ENCODE measurements at places on chromosomes 5 and 9.
A peak's percentile ranks its signal among the peaks of the same experiment; 100 is the strongest.

- no peak for DNase-seq
Measured at GRCh38 chr5:165956854-165957253, 2334.6 kb upstream of the WWC1 start.

DNA sequence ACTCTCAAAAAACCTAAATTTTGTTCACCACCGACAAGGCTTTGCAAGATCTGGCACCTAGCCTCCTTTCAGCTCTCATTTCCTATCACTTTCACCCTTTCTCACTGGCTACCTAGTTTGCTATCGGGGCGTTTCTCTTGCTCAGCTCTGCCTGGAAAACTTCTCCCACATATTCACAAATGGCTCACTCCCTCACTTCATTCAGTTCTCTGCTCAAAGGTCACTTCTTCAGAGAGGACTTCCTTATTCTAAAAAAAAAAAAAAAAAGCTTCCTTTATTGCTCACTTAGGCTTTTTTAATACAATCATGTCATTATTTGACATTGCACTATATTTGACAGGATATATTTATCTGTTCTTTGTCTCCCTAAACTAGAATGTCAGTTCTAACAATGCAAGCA, 2.1 kb upstream of the SLC25A46 start:
- no peak for DNase-seq

DNA sequence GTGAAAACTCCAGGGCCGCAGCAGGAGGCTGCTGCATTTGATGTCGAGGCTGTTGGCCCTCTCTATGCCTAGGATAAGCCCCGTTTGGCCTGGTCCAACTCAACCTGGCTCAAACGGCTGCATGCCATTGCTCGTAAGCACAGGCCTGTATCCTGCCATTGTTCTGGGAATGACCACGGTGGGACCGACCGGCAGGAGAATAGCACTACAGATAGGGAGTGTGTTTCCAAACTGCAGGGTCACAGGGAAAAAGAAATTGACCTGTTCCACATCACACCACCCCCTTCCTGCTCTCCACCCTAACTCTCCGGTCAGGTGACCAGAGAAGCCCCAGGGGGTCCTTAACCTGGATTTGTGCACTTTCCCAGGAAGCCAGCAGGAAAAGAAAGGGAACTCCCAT, 278.7 kb upstream of the KLF4 start:
- DNase-seq = no peak

DNA sequence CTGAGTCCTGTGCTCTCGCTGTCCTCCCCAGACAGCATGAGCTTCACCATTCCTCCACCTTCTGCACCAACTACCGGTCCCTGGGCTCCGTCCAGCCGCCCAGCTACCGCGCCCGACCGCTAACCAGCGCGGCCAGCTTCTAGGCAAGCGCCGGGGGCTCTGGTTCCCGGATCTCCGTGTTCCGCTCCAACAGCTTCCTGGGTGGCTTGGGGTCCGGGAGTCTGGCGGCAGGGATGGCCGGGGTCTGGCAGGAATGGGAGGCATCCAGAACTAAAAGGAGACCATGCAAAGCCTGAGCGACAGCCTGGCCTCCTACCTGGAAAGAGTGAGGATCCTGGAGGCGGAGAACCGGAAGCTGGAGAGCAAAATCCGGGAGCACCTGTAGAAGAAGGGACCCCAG, 613.1 kb upstream of the PTGER4 start:
- DNase-seq = no peak

GRCh38 chr5:6311568-6312501, 66.5 kb downstream of the MED10 start:
- DNase-seq = no peak

DNA sequence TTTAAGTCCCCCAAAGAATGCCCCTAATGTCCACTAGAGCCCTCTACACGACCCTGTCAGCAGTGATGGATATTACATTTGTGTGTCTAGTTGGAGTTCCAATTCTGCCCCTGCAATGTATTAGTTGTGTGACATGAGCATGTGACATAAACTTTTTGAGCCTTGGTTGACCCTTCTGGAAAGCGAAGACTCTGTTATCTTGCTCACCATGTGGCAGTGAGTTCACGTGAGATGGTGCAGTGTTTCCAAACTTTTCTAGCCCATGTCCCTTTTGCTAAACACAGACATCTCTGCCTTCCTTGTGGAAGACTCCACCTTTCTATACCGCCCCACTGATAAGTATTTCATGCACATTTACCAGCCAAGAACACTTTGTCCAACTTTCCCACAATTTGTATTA, 87.0 kb upstream of the BOD1 start:
- DNase-seq = no peak

DNA sequence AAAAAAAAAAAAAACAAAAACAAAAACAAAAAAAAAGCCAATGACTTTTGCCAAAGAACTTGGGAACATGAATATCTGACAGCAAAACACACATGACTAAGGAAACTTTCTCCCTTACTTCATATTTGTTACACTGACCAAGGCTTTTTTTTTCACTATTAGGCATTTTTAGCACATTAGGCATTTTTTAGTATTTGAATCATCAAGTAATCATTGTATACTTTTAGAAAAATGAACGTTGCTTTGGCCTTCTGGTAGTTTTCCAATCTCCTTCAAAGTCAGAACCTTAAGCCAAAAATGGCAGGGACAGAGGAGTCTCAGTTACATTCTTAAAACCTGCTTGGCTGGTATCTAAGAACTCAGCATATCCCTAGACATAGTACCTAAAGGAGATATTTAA, 19.3 kb downstream of the NREP start:
- peak; percentile 77 for DNase-seq

DNA sequence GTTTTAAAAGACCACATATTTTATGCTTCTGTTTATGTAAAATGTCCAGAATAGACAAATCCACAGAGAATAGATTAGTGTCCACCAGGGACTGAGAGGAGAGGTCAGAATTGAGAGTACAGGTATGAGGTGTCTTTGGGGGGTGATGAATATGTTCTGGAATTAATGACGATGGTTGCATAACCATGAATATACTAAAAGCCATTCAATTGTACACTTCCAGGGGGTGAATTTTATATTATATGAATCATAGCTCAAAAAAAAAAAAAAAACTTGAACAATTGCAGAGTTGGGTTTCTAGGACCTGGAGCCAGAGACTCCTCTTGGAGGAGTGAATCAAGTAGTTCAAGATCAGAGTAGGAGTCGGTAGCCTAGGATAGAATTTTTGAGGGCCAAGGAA, 57.8 kb upstream of the RUSC2 start:
- no peak for DNase-seq

DNA sequence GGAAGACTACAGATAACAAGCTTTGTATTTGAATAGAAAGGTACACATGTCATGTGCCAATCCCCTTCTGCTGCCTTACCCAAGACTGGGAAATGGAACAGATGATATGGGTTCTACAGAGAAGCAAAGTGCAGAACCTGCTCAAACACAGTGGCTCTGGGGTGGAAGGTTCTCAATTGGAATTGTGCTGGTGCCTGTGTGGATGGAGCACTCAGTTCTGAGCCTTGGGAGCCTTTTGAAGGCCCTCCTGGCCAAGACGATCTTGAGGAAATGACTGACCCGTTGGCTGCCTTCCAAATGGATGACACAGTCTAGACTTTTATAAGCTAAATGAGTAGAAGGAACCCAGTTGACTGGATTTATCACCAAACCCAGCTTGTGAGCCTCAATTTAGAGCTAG, 4.2 kb upstream of the PRSS3 start:
- DNase-seq = peak; percentile 42

- DNase-seq = no peak
Measured at GRCh38 chr5:112919972-112920371, 2.1 kb downstream of the REEP5 start.

GRCh38 chr9:130935648-130936271, 3.3 kb downstream of the FIBCD1 start:
- no peak for DNase-seq

DNA sequence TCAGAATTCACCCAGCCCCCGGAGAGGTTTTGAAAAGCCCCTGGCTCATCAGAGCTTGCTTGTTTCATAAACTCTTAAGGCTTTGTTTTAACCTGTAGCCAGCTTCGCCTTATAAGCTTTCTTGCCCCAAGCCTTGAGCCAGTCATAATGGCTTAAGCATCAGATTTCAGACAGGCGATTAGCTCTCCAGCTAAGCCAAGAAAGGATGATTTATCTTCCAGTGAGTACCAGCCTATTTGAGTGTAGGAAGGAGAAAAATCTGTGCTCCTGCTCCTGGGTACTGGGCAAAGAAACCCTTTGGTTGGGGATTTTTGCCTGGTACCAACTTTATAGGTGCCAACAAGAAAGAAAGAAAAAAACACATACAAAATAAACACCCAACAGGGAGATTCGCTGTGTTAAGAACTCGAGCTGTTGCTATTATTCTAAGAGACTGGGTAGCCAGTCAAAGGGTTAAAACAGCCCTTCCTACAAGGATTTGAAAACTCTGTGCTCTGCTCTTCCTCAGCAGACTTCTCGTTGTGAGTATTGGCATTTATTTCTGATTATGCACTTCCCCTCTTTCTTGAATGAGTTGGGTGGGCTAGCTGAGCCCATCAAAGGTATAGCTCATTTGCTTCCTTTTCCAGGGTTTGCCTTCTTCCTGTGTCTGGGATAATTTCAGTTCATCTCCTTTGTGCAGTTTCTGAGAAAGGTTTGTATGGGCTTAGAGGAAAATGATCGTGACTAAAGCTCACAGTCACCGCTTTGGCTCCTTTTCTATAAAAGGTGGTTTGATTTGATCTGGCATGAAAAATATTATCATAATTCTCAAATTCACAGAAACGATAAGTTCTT, 157.2 kb upstream of the DMRT1 start:
- peak; percentile 73 for DNase-seq

GRCh38 chr9:124828489-124829333, 24.5 kb upstream of the WDR38 start:
- DNase-seq = no peak

DNA sequence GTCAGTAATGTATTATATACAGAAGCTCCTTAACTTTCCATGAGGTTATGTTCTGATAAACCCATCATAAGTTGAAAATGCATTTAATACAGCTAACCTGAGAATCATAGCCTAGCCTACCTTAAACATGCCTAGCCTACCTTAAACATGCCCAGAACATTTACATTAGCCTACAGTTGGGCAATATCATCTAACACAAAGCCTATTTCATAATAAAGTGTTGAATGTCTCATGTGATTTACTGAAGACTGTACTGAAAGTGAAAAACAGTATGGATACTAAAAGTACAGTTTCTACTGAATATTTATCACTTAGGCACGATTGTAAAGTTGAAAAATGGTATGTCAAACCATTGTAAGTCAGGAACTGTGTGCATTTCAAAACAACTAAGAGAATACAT, 1.6 kb downstream of the GM2A start:
- DNase-seq = no peak

GRCh38 chr9:112719696-112720095, 1.8 kb upstream of the INIP start:
- peak; percentile 18 for DNase-seq

DNA sequence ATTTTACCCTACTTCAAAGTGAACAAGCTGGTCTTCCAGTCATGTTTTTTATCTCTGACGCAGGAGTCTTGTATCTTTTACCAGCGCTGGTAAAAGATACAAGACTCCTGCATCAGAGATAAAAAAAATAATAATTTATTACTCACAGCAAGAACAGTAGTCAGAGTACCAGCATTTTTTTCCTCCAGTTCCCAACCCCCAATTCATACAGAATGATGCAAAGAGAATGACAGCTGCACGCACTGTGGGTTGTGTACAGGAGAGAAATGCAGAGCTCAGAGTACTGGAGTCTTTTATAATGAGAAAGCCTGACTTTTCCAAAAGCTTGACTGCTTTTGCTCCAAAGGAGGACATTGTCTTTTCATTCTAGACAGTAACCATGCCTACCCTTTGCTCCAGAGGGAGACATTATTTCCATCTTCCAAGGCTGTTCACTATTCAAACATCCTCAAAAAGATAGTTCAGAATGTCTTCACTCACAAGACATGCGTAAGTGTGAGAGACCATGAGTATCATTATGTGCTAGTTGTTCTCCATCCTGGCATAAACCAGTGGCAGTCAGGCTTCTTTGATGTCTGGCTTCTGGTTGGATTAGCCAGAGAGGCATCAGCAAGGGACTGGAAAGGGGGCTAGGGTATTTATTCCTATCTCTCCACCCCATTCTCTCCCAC, 14.3 kb upstream of the RANBP6 start:
- no peak for DNase-seq

DNA sequence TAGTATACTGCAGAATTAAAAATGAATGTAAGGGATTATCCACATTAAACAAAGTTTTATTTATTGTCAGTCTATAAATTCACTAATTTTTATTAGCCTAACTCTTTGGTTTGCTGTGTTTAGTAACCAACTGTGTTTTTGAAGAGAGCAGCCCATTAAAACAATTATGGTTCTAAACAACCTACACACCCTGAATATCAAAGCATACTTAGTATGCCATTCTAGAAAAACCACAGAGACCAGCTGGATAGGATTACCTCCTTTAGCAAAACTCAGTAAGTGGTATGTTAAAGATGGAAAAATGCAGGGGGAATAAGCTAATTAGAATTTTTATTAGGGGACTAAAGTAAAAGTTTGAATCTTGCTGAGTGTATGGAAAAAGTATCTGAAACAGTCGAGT, 1981.7 kb upstream of the NUDT12 start:
- no peak for DNase-seq

DNA sequence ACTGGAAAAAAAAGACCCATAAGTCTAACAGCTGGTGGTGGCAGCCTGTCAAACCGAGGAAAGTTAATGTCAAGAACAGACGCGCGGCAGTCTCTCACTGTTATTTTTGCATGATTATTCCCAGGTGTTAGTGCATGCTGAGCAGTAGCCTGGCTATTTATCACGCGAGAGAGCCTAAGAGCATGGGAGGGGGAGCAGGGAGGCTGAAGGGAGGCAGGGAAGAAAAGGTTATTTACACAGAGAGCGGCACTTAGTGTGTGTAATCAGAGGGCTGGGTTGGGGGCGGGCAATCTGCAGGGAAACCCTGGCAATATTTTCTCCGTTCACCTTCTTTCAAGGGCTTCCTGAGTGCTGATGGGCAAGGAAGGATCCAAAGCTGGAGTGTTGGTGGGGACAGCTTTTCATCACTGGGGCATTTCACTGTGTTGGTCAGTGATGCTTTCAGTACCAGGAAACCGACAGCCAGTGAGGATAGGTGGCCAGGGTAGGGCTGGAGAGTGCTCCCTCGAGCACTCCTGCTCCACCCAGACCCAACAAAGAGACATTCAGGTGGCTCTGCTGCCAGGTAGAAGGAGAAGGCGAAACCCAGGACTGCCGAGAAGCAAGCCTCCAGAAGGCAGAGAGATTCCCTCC, 39.6 kb downstream of the ZNF608 start:
- peak; percentile 58 for DNase-seq

- no peak for DNase-seq
Measured at GRCh38 chr5:94707359-94707758, 88.9 kb downstream of the SLF1 start.

DNA sequence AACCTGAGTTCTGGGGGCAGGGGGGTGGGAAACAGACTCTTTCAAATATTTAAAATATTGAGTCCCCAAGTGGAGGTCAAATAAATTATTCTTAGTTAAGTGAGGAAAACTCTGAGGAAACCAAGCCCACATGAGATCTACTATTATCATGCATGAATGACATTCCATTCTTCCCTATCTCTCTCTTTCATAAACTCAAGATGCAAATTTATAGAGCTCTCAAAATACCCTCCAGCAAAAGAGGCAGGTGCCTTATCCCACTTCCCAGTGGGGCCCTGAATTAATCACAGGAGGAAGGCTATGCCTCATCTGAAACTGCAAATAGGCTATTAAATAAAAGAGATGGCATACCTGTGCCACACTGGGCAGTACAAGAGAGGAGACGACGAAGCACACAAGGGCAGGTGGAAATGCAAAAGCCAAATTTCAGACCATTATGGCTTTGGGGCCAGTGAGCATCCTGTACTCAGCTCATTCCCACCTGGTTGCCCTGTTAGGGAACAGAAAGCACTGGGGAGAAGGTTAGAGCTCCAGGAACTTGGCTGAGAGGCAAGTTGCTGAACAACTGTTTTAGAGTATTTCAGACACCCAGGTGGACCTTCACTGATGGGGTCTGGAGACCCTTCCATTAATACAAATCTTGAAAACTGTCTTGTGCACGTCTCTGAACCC, 102.2 kb upstream of the EQTN start:
- DNase-seq = no peak
